ENCODE measurements at places on chromosomes 1 and 21.

DNA sequence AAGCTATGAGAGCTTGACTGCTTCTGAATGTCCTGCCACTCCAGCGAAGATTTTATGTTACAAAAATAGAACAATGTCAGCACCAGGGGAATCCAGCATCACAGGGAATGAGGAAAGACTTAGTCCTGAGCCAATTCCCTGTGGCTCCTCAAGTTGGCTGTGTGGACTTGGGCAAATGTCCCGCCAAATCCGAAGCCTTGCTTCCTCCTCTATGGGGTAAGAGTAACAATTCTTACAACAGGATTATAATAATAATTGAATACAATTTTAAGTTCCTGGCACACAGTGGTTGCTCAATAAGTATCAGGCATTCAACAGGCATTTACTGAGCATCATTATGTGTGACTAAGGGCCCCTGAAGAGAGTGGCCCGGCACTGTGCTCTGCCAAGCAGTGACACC is 44.4 kb downstream of the STPG1 start:
- no peak for DNase-seq

- DNase-seq = no peak
Observed at GRCh38 chr21:14414932-14415508, 32.1 kb upstream of the HSPA13 start.

- no peak for DNase-seq
Observed at GRCh38 chr1:117561551-117561950, 44.3 kb upstream of the TENT5C start.

GRCh38 chr1:23384312-23385058 is 14.8 kb upstream of the ZNF436 start:
- no peak for DNase-seq
